HEK293T (cell line): ENCODE measurements at places on chromosomes 4 and X.

GRCh38 chr4:123785538-123785937 lies 388.9 kb downstream of the SPRY1 start:
- no peak for DNase-seq

- no peak for DNase-seq
Observed at GRCh38 chrX:96984538-96984937, 100.8 kb downstream of the RPA4 start.

- DNase-seq, result peak; percentile 19
Observed at GRCh38 chr4:40395908-40396793, 61.0 kb downstream of the CHRNA9 start.

GRCh38 chr4:35710343-35710742 lies 534.0 kb downstream of the ARAP2 start:
- DNase-seq, result no peak
